ENCODE measurements at places on chromosomes 3 and 15. TPM values are rescaled to one million over a fixed set of nuclear protein-coding genes. Genes with fewer than 3 reads are reported as not detected.

ERC2 gene
- 0.92 TPM for polyA plus RNA-seq

CHRD gene
- 18.6 TPM for polyA plus RNA-seq

DUOXA1 gene
- 0.52 TPM for polyA plus RNA-seq

PP2D1 gene
- polyA plus RNA-seq, result not detected

EXD1 gene
- not detected for polyA plus RNA-seq

SLC2A2 gene
- polyA plus RNA-seq, result 31.0 TPM

B3GALNT1 gene
- polyA plus RNA-seq, result 18.0 TPM

ARIH2 gene
- polyA plus RNA-seq, result 30.4 TPM

CASR gene
- 14.8 TPM for polyA plus RNA-seq

GRCh38 chr3:58528629-58529028 lies 8.4 kb downstream of the ACOX2 start:
- H3K36me3 ChIP-seq, result no peaks in the 10 kb centered on the region
- H3K4me3 ChIP-seq, result no peak overlapping the region
- H3K27me3 ChIP-seq, result no peaks in the 10 kb centered on the region

DNA sequence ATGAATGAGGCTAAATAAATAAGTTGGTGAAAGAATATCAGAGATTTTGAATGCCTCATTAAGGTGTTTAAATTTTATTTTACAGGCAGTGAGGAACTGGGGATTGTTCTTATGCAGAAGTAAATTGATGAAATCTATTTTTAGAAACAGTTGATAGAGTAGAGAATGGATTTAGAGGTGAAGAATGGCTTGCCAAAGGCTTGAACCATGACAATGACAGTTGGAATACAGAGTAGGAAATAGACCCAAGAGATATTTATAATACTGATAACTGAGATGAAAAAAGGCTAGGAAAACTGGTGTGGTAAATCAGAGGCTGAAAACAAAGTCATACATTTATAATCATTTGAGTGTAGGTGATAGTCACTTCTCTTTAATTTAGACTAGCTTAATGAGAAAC lies 39.0 kb upstream of the RBMS3 start:
- H3K27me3 ChIP-seq, result no peaks in the 10 kb centered on the region
- no peaks in the 10 kb centered on the region for H3K4me1 ChIP-seq
- H3K36me3 ChIP-seq, result no peaks in the 10 kb centered on the region
- no peak overlapping the region for H3K27ac ChIP-seq
- DNase-seq, result no peak
- no peak overlapping the region for H3K4me3 ChIP-seq

GRCh38 chr15:46331546-46331945 lies 696.7 kb downstream of the SQOR start:
- H3K36me3 ChIP-seq, result no peaks in the 10 kb centered on the region
- no peaks in the 10 kb centered on the region for H3K4me1 ChIP-seq
- no peak overlapping the region for H3K27ac ChIP-seq
- DNase-seq, result no peak

GRCh38 chr3:46736006-46736872 lies 18.6 kb upstream of the PRSS50 start:
- no peaks in the 10 kb centered on the region for H3K36me3 ChIP-seq
- DNase-seq, result no peak
- H3K27me3 ChIP-seq, result no peaks in the 10 kb centered on the region
- H3K4me1 ChIP-seq, result no peaks in the 10 kb centered on the region

- H3K27ac ChIP-seq, result no peak overlapping the region
- H3K4me3 ChIP-seq, result no peak overlapping the region
- DNase-seq, result no peak
Observed at GRCh38 chr3:4949659-4950058, 29.6 kb upstream of the BHLHE40 start.

DNA sequence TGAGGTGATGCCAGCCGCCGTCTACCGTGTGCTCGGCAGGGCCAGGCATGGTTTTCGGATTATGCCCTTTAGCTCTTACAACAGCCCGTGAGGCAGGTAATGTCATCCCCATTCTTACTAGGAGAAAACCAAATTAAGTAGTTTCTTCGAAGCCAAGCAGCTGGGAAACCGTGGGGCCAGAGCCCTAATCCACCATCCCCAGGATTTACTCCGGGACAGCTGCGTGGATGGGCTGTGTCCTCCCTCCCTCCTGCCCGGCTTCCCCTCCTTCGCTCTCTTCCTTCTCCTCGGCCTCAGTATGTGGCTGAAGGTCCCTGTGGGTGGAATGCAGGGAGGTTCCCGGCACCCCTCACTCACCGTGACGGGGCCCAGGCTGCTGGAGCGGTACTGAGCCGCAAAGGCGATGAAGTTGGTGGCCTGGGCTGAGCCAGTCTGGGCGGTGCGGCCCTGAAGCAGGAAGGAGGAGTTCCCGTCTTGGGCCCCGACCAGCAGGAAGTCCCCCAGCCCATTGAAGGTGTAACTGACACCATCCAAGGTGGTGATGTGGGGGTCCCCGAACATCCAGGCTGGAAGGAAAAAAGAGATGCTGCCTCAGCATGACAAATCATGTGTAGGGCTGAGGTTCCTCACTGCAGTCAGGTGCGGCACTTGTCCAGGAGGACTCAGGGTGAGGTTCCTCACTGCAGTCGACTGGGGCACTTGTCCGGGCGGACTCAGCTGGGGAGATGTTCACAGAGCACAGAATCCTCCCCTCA lies 42.5 kb downstream of the MUC20 start:
- no peak for DNase-seq
- H3K4me3 ChIP-seq, result no peak overlapping the region

- no peaks in the 10 kb centered on the region for H3K27me3 ChIP-seq
- no peak for DNase-seq
- no peaks in the 10 kb centered on the region for H3K36me3 ChIP-seq
- H3K4me1 ChIP-seq, result no peaks in the 10 kb centered on the region
- H3K27ac ChIP-seq, result no peak overlapping the region
Observed at GRCh38 chr3:147008458-147008857, 397.9 kb downstream of the ZIC4 start.

- H3K27ac ChIP-seq, result peak overlapping the region; percentile 27
- H3K27me3 ChIP-seq, result no peaks in the 10 kb centered on the region
- no peak for DNase-seq
- H3K36me3 ChIP-seq, result no peaks in the 10 kb centered on the region
Observed at GRCh38 chr15:67098768-67099282, 33.4 kb downstream of the SMAD3 start.

- no peak overlapping the region for H3K27ac ChIP-seq
- H3K4me3 ChIP-seq, result no peak overlapping the region
- no peak for DNase-seq
- H3K4me1 ChIP-seq, result no peaks in the 10 kb centered on the region
Observed at GRCh38 chr3:166879661-166880060, 500.4 kb downstream of the ZBBX start.

DNA sequence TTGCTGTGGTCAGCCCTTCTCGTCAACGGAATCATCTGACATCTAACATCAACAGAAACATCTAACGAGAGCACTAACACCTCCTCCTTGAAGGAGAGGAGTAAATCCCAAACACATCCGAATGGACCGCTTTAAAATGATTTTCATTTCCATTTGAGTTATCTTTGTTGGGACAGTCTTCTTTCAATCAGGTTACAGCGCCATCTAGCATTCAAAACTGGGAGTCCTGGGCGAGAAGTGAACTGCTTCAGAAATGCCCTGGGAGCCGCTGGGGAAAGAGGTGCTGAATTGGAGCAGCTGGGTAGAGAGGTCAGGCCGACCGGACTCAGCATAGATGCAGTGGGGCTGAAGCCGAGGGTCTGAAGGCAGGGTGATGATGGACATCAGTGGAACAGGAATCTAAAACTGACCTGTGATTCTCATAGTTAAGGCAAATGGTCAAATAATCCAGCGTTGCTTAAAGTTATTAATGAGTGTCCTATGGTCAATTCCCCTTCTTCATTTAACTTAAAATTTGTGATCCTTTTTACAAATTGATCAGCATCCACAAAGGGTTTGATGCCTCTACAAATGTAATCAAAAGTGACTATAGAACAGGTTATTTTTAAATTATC lies 170.0 kb upstream of the NDN start:
- H3K27ac ChIP-seq, result no peak overlapping the region
- H3K4me1 ChIP-seq, result no peaks in the 10 kb centered on the region
- DNase-seq, result peak; percentile 75
- no peaks in the 10 kb centered on the region for H3K27me3 ChIP-seq

- H3K36me3 ChIP-seq, result no peaks in the 10 kb centered on the region
- no peak overlapping the region for H3K27ac ChIP-seq
- H3K27me3 ChIP-seq, result no peaks in the 10 kb centered on the region
- H3K4me3 ChIP-seq, result no peak overlapping the region
Observed at GRCh38 chr3:37700466-37701248, 161.0 kb upstream of the CTDSPL start.

DNA sequence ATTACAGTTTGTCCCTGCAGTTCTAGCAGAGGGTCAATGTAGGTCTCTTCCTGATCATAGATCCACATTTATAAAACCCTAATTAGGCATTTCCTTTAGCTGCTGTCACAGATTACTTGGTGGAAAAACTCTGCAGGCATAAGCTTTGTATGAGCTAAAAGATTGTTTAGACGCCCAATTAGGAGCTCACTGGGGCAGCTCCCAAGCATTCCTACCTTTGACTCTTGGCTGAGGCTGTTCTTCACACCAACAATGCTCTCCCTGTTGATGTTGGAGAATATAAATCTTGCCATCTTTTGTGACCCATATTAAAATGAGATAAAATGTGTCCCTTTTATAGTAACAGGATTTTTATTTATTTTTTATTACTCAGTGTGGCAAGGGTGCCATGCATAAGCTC lies 148.3 kb upstream of the TRIM42 start:
- no peaks in the 10 kb centered on the region for H3K27me3 ChIP-seq
- no peaks in the 10 kb centered on the region for H3K4me1 ChIP-seq
- no peaks in the 10 kb centered on the region for H3K36me3 ChIP-seq
- no peak overlapping the region for H3K27ac ChIP-seq

DNA sequence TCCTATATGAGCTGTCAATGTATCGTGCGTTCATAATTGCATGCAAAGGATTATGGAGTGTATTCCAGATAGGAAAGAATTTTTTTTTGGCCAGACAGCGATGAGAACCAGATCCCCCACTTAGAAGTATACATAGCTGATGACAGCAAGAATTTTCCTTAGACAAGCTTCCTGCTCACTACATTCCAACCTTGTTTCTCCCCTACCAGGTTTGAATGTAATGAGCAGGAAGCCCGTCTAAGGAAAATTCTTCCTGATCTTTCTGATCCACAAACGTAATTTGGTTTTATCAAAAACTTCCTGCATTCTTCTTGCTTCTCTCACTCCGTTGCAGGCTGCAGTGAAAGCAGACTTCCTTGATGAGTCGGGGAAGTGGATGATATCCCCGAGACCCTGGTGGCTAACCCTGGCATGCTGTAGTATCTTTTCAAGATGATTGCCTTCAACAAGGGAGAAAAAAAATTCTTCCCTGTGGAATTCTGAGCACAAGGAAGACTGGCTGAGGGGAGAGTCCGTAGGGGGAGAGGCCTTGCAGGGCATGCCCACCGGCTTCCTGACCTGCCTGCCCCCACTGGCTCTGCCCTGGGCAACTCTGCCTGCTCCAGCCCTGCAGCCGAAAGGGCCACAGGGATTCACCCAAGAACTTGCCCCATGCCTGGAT lies 243.1 kb downstream of the TLE3 start:
- DNase-seq, result no peak
- no peak overlapping the region for H3K27ac ChIP-seq
- no peaks in the 10 kb centered on the region for H3K36me3 ChIP-seq
- no peaks in the 10 kb centered on the region for H3K27me3 ChIP-seq
- H3K4me3 ChIP-seq, result no peak overlapping the region
- H3K4me1 ChIP-seq, result no peaks in the 10 kb centered on the region

GRCh38 chr15:78077871-78078210 lies 330 bp upstream of the TBC1D2B start:
- H3K4me3 ChIP-seq, result peak overlapping the region; percentile 79
- no peak overlapping the region for H3K27ac ChIP-seq
- DNase-seq, result no peak
- H3K36me3 ChIP-seq, result no peaks in the 10 kb centered on the region

DNA sequence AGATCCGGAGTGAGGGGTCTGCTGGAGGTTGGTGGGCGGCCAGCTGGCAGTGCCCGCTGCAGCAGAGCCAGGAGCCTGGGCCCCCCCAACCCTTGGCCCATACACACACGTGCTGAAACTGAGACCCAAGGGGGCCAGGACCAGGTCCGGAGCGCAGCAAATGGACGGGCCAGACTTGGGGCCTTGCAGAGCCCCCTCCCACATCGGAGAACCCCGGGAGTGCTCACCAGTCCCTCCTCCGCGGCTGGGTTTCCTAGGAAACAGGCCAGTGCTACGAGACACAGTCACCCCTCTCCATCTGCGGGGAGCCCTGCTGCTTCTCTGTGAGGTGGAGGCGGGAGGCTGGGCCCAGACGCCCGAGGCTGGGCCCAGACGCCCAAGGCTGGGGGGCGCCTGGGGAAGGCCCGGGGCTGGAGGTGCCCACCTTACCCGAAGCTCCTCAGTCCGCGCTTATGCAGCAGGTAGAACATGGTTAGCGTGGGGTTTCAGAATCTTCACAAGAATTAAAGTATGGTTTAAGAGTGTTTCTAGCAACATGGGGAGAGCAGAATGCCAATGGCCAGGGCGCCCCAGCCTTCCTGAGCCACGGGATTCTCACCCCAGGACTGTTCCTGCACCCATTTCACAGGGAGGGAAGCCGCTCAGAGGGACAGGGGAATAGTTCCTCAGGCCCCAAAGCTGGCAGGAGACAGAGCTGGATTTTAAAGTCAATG lies 135.0 kb upstream of the PRR20G start:
- H3K27ac ChIP-seq, result no peak overlapping the region
- H3K4me3 ChIP-seq, result no peak overlapping the region
- no peaks in the 10 kb centered on the region for H3K27me3 ChIP-seq
- DNase-seq, result no peak
- no peaks in the 10 kb centered on the region for H3K36me3 ChIP-seq

DNA sequence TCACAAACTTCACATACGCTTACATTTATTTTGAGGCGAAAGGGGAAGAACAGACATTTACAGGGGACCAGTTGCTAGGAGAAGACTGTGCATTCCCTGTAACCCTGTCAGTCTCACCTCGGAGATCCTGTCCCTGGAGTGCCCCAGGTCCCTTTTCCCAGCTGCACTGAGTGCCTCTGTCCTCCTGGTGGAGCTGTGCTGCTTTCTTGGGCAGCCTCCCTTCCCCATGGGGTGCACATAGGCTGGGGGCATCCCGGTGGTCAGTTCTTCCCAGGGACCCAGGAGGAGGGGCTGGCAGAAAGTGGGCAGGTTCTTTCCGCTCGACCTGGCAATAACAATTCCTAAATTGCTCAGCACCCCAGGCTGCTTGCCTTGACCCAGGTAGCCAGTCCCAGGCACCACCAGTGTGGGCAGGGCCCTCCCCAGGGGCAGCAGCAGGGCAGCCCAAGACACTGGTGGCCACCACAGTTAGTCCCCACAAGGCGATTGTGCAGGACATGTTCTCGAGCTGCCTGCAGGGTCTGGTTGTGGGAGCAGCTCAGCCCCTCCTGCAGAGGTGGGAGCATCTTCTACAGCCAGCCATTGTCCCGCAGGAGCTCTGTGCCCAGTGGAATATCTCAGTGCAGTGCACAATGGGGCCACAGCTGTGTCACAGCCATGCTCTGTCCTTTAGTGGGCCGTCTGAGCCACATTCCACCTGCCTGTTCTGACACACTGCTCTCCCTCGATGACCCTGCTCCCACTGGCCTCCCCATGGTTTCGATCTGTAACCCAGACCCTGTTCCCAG lies 36.3 kb downstream of the APBA2 start:
- H3K27me3 ChIP-seq, result no peaks in the 10 kb centered on the region
- H3K4me1 ChIP-seq, result no peaks in the 10 kb centered on the region
- no peak overlapping the region for H3K27ac ChIP-seq
- no peaks in the 10 kb centered on the region for H3K36me3 ChIP-seq

GRCh38 chr15:81018197-81018596 lies 17.5 kb downstream of the TLNRD1 start:
- no peak overlapping the region for H3K4me3 ChIP-seq
- H3K27ac ChIP-seq, result no peak overlapping the region
- H3K4me1 ChIP-seq, result no peaks in the 10 kb centered on the region

- DNase-seq, result peak; percentile 93
- no peak overlapping the region for H3K27ac ChIP-seq
- peaks cover 7% of the 10 kb centered on the region for H3K4me1 ChIP-seq
- no peaks in the 10 kb centered on the region for H3K27me3 ChIP-seq
- H3K36me3 ChIP-seq, result peaks cover 1% of the 10 kb centered on the region
- peak overlapping the region; percentile 81 for H3K4me3 ChIP-seq
Observed at GRCh38 chr3:48187579-48188265, 495 bp downstream of the CDC25A start.

All from kidney (tissue), 22 donors.